ENCODE measurements at places on chromosomes 4 and X.

GRCh38 chr4:146158036-146158745 is 17.3 kb upstream of the LSM6 start:
- DNase-seq, result no peak

GRCh38 chrX:54049801-54050200 is 5.5 kb upstream of the PHF8 start:
- DNase-seq, result no peak

DNA sequence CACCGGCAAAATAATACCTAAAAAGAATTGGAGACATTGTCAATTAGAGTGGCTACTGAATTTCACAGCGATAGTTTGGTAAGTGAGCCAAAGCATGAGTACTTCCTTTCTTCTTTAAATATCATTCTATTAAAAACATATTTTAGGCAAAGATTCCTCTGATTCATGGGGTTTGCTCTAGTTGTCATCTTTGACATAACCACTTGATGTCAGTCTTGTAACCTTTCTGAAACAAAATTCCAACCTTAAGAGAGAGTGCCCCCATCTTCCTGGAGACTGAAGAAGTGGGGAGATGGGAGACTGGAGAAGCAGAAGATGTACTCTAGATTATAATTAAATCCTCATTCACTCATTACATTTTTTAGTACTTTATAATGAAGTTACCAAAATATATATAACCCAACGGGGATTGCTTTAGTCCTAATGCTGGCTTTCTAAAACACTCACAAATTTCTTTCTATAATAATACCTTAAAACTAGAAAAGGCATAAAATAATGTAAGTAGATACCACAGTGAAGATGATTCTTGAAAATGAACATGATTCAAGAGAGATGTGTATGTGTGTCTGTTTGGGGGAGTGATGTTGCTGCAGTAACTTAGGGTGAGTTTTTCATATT is 96.4 kb downstream of the EMCN start:
- no peak for DNase-seq

DNA sequence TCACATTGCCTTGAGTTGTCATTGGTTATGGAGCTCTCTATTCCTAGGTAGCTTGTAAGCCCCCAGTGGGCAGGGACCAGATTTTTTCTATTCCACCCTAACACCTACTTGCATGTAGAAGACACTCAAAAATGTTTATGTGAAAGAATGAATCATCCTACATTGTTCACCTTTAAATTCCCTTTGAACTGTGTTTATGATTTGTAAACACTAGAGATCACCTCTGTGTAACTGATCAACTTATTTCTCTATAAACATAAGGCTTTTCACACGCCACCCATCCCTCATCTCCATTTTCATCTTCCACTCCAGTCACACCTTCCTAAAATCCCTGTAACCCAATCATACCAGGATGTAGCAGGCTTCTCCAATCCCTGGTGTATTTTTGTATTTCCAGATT is 142.6 kb upstream of the LEF1 start:
- DNase-seq, result no peak

DNA sequence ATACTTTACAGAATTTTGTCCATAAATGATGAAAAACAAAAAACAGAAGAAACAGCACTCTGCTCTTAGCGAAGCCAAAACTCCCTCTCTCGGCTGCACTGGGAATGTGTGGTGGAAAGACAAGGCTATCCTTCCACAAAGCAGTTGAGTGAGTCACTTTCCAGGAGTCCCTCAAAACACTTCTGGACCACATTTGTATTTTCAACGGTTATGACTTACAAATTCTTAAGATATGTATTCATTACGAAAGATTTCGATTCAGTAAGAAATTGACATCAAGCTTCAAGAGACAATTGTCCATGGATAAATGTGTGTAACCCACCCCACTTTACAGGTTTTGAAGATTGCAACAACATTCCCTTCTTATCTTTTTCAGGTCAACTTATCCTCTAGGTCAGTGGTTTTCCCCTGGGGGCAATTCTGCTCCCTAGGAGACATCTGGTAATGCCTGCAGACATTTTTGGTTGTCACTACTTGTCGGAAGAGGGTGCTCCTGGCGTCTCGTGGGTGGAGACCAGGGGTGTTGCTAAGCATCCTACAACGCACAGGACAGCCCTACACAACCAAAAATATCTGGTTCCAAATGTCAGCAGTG is 66.7 kb upstream of the MTNR1A start:
- DNase-seq, result no peak

GRCh38 chr4:123972031-123972430 is 575.4 kb downstream of the SPRY1 start:
- DNase-seq, result no peak

- no peak for DNase-seq
These were observed 86.4 kb downstream of the LDB2 start for GRCh38 chr4:16812041-16812440.

DNA sequence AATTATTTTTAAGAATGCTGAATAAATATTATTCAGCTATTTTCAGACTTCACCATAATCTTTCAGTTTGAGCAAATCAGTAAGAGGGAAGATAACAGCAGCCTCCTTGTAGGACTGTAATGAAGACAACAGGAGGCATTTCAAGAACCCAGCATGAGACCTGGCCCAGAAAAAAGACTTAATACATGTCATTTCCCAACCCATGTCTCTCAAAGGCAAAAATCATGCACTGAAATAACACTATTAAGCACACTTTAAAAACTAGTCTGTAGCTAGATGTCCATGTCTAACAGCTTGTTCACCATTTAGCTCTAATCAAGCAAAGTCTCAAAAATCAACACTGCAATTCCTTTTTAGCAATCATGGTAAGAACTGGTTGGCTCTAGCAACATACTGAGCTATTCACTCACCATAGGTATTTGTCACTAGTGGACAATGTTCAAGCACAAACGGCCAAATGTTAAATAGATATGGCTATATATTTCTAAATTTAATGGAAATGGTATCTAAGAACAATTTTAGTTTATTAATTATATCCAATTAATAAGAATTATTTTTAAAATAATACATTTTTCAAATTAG is 109.9 kb downstream of the WDFY3 start:
- no peak for DNase-seq

- DNase-seq, result no peak
These were observed 52.2 kb upstream of the SOD3 start for GRCh38 chr4:24743206-24743605.

GRCh38 chr4:11228530-11228929 is 200.2 kb downstream of the HS3ST1 start:
- DNase-seq, result no peak

GRCh38 chr4:7668271-7668670 is 233.5 kb upstream of the PSAPL1 start:
- no peak for DNase-seq

DNA sequence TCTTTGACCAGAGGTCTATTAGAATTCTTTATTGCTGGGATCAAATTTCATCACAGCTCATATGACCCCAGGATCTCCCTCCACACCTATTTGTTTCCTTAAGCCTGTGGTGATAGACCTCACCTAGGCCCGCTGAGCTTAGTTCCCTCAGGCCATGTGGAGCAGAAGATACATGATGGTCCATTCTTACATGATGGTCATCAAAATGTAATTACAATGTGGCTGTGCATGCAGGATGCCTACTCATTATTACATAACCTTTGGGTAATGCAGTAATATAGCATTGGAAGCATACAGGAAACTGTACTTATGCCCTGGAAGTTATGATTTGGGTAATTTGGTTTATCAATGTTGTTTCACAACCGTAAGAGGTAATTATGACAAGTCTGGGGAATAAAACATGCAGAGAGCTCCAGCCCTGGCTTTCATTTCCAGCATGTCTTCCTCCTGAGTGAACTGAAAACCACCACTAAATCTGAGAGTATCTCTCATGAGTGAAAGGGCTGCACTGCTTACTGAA is 67.0 kb upstream of the AGA start:
- DNase-seq, result no peak

- DNase-seq, result no peak
These were observed 21.7 kb downstream of the INPP4B start for GRCh38 chr4:142824368-142824767.

- DNase-seq, result no peak
These were observed 7.3 kb downstream of the FAM241A start for GRCh38 chr4:112152521-112152920.

DNA sequence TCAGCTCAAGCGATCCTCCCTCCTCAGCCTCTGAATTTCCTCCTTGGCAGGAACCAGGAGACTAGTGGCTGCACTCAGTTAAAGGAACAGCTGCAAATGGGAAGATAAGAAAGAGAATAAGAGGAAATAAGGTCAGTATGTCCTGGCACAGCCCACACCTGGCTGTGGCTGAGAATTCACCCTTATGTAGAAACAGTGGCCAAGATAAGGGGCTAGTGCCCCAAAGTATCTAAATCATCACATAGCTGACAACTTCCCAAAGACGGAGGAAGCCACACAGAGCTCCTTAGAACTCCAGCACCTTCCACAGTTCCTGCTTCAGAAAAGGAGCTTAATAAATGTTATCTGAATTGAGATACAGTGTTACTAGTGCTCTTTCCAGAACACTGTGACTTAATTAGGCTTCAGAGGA is 2.3 kb upstream of the CHIC2 start:
- no peak for DNase-seq

- DNase-seq, result no peak
These were observed 245.9 kb downstream of the HS3ST1 start for GRCh38 chr4:11182586-11183355.

DNA sequence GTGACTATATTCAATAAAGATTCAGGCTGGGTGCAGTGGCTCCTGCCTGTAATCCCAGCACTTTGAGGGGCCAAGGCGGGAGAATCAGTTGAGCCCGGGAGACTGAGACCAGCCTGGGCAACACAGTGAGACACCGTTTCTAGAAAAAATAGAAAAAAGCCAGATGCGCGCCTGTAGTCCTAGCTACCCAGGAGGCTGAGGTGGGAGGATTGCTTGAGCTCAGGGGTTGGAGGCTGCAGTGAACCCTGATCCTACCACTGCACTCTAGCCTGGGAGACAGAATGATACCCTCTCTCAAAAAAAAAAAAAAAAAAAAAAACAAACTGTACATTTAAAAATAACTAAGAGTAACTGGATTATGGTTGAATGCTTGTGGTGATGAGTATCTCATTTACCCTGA is 1.1 kb downstream of the NUDT6 start:
- DNase-seq, result no peak

- DNase-seq, result no peak
These were observed 24.9 kb upstream of the ZDHHC15 start for GRCh38 chrX:75547783-75548182.

GRCh38 chr4:18531731-18532130 is 510.2 kb upstream of the LCORL start:
- DNase-seq, result no peak

DNA sequence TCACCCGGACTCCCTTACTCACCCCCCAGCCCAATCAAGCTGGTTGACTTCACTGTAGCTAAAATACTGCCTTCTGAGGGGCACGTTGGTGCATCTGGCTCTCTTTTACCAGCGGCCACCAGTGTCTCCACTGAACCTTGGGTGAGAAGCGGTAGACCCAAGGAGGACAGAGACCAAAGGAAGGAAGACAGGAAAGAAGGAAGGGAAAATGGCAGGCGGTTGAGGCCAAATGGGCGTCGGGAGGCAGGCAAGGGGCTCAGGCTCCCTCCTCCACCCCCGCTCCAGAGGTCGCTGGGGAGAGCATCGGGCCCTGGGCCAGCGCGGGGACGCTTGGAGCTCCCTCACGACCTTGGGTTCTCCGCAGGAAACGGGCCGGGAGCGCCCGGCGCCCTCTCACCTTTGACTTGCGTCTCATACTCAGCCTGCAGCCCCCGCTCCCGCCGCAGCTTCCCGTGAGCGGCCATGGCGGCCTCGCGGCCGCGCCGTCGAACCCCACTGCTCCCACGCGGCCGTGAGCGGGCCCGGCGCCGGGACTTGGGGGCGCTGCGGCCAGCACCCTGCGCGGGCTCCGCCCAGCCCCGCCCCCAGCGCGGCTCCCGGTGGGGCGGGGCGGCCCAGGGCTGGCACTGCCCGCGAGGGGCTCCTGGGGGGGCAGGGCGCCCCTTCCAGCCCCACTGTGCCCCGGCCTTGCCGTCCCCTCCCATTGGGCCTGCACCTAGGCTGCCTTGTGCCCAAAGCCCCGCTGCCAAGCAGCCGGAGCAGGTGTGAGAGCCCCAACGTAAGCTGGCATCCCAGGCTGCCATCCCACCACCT is at the start of gene ARHGAP4:
TSS of gene ARHGAP4 (minus strand) at position 526 of the 813 bp plus-strand sequence. CDS start at position 464, 62 bp downstream.
- DNase-seq, result no peak

DNA sequence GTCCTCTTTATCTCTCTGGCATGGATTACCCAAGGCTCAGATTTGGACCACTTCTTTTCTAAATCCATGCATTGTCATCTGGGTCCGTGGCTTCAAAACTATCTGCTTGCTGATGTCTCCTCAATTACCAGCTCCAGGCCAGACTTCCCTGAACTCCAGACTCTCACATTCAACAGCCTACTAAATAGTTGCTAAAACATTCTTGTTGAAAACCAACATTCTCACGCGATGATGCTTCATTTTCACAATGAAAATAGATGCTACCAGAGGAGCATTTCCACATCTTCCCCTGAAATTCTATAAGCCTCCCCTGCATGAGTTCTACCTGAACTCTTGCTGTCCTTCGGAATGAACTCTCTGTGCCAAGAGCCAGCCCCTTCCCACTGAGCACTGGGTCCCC is 5.2 kb upstream of the TLR6 start:
- no peak for DNase-seq

GRCh38 chr4:62797221-62797620 is 1597.1 kb downstream of the ADGRL3 start:
- no peak for DNase-seq

- no peak for DNase-seq
These were observed 442.9 kb upstream of the RASGEF1B start for GRCh38 chr4:81914623-81915022.

DNA sequence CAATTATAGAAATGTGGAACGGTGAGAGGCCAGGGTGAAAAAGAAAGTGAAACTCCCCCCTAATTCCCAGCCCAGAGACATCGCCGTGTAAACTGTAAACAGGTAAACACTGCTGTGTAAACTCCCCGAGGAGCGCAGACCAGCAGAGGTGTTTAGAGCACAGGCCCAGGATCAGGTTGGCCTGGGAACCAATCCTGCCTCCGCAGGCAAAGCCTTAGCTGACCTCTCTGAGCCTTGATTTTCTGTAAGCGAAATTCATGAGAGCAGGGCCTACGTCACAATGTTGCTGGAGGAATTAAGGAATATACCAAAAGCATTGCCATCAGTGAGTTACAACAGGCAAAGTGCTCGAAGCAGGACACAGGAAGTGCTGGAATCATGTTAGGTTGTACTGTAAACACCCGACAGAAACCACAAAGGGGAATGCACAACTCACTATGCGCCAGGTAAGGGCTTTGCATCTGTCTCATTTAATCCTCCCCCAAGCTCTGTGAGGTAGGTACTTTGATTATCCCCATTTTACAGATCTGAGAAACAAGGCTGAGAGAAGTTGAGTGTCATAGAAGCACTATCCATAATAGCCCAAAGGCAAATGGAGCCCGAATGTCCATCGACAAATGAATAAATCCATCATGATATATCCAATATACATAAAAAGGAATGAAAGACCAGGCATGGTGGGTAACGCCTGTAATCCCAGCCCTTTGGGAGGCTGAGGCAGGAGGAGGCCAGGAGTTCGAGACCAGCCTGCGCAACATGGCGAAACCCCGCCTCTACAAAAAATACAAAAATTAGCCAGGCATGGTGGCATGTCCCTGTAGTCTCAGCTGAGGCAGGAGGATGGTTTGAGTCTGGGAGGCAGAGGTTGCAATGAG is 30.7 kb upstream of the KIAA0232 start:
- DNase-seq, result no peak

- no peak for DNase-seq
These were observed 33.3 kb upstream of the RBBP7 start for GRCh38 chrX:16903274-16904022.
